ENCODE measurements at places on chromosomes 6 and 20.

- DNase-seq: no peak
Observed at GRCh38 chr6:161745594-161746141, 471.8 kb upstream of the AGPAT4 start.

GRCh38 chr6:39822846-39823815 lies 31.0 kb downstream of the DAAM2 start:
- no peak for DNase-seq

- no peak for DNase-seq
Observed at GRCh38 chr6:51166914-51167313, 348.2 kb downstream of the TFAP2B start.

DNA sequence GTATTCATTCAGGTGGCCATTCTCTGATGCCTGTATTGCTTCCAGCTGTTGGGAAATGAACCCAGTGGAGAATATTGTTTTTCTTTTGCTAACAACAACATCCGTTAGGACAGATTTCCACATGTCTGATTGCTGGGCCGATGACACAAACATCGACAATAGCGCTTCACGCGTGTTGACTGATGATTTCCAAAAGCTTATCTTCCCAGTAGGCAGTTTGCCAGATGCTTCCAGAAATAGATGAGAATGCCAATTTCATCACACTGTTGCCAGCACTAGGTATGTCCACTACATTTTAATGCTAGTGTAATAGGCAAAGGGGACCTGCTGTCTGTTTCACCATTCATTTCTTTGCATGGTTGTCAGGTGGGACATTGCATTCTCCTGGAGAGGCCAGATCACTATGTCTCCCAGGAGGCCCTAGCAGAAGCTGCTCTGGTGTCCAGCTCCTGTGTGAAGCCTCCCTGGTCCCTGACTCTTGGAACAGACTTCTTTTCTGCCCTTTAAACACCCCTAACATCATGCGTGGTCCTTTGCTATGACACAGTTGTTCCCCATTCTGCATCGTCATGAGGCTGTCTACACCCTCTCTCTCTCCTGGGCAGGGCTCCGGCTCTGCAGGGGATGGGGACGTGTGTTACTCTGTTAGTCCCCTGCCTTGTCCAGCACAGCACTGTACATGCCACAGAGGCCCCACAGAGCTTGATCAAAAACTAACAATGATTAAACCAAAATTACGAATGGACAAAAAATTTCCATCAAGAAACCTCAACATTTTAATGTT lies 181.6 kb downstream of the CDH26 start:
- DNase-seq: no peak

- DNase-seq: no peak
Observed at GRCh38 chr20:49187330-49187850, 744 bp downstream of the STAU1 start.

DNA sequence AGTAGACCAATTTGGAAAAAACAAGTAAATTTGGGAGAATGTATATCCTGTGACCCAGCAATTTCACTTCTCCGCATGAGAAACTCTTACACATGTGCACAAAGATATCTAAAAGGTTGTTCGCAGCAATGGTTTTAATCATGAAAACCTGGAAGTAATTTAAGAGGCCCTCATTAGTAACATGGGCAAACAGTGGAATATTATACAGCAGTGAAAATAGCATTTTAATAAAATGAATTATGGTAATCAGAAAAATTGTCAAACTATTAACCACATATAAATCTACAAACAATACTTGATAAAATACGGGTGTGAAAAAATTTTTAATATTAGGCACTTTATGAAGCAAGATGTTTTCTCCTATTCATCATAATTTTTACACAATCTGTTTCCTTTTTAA lies 74.2 kb downstream of the KCNQ5 start:
- no peak for DNase-seq

DNA sequence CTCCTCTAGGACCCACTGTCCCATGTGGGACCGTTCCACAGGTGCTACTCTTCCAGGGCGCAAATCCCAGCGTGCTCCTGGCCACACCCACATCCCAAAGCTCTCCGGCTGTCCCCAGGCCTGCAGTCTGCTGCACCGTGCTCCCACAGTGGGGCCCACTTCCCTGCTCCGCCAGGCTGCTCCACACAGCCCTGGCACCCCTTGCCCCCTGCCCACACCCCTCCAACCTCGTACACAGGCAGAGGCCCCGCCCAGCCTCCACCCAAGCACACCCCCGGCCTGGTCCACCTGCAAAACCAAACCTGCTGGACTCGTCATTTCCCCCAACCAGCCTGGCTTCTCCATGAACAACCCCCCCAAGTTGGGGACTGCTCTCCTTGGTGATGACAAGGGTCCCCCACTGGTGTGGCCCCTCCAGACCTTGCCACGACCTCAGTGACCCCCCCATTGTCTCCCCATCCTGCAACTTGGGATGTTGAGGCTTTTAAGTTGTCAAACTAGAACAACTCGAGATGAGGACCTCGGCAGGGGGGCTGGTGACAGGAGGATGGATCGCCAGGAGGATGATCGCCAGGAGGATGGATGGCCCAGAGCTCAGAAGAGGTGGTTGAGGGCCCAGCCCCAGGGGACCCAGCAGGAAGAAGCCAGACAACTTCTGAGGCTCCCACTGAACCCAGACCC lies 27.1 kb downstream of the YTHDF1 start:
- no peak for DNase-seq

- no peak for DNase-seq
Observed at GRCh38 chr6:138971601-138972000, 16.5 kb downstream of the REPS1 start.

DNA sequence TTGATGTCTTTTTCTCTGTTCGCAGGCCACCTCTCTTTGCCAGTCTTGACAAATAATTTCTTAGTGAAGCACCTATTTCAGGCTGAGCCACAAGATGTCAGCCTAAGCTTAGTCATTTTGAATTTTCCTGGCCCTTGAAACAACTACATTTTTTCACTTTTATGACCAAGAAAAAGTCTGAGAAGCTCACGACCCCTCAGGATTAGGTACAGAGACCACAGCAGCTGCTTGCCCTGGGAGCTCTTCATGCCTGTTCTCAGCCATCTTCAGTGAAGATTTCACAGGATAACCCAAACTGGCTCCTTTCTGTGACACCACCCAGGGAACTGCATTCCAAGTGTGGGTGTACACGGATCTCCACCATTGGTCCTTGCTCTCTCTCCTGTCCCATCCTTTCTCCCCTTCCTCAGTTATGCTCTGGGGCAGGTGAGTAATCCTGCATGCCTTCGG lies 38.4 kb upstream of the SPTLC3 start:
- DNase-seq: peak; percentile 8

GRCh38 chr6:161135695-161136591 lies 137.9 kb downstream of the AGPAT4 start:
- no peak for DNase-seq

DNA sequence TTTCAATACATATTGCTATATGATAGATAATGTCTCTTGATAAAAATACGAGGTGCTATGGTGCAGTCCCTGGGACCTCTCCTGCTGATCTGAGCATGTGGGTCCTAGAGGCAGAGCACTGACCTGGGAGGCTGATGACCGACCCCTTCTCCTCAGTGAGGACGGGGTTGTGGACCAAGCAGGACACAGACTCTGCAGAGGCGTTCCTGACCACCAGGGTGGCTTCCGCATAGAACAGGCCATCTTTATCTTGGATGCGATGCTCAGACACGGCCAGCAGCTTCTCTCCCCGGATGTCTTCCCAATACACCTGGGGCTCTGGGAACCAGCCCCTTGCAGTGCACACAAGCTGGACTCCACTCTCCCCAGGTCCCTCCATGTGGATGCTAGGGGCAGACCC lies 4.2 kb downstream of the BTNL2 start:
- no peak for DNase-seq

DNA sequence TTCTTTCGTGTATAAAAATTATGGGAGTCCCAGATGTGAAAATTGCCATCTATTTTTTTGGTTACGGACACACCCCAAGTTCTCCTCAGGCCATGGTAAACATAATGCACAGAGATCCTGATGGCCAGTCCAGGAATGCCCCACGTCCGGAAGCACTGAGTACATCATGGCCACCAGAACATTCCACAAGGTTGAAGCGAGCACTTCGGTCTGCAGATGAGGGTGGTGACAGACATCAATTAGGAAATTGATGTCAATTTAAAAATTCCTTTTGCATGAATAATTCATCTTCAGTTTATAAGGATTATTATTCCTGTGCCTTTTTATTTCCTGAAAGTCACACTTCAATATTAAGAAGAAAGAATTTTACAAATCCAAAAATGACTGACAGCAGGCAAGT lies 13.2 kb upstream of the EXOC2 start:
- no peak for DNase-seq

GRCh38 chr20:32358883-32359632 lies 927 bp downstream of the ASXL1 start:
- peak; percentile 76 for DNase-seq

GRCh38 chr6:152309648-152310047 lies 327.5 kb downstream of the SYNE1 start:
- peak; percentile 73 for DNase-seq
